ENCODE measurements at places on chromosomes 6 and 20.

DNA sequence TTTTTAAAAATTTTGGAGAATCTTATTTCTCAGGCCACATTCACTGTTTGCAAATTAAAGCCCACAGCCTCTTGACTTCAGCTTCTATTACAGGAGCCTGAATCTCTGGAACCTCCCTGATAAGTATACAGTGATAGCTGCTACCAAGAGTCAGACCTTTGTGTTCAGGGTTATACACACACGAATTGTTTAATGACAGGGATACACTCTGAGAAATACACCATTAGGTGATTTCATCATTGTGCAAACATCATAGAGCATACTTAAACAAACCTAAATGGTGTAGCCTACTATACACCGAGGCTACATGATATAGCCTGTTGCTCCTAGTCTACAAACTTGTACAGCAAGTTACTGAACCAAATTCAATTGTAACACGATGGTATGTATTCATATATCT is 473.9 kb downstream of the PKHD1 start:
- DNase-seq = no peak

- no peak for DNase-seq
Observed at GRCh38 chr6:52571099-52571755, 5.6 kb downstream of the TRAM2 start.

DNA sequence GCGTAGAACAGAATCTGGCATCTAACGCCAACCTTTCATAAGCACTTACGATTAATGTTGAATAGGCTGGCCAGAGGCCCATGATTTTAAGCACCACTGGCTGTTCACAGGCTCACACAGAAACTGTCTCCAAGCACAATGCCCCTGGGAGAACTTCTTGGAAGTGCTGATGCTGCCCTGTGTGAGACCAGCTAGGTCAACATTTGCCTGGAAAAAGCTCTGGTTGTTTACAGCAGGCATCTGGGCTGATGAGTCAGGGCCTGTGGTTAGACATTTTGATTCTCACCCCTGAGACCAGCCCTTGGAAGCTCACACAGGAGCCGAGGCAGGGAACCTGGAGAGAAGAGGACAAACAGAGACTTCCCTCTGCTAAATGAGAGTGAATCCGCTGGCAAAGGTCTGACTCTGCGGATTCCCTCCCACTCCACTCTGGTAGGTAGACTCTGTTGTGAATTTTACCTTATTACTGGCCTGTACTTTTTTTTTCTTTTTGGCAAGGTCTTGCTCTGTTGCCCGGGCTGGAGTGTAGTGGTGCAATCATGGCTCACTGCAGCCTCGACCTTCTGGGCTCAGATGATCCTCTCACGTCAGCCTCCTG is 6.8 kb upstream of the SULF2 start:
- DNase-seq = no peak

- DNase-seq = no peak
Observed at GRCh38 chr6:27771235-27771634, 141.0 kb downstream of the OR2B2 start.
